Activated CD4-positive, CD25-positive, alpha-beta regulatory T cell (primary cell): ENCODE measurements at places on chromosomes 1 and 21.

DNA sequence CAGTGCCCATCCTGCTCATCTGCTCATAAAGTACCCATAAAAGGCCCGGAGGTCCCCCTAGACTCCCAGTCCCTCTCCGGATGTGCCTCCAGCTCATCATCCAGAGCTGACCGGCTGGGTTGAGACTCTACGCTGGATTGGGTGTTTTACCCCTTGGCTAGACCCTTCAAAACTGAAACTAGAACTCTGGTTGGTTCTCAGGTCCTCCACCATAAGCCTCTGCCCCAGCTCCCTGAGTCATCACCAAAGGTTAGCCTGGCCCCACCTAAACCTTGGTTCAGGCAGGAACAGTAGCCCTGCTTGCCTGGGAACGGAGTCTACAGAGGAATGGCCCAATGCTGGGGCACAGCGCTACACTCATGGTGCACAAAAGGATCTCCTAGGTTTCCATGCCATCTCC, 75.1 kb downstream of the TLR5 start:
- DNase-seq = no peak

- DNase-seq = no peak
These were observed 107.5 kb downstream of the NEK7 start for GRCh38 chr1:198264282-198264681.

- no peak for DNase-seq
These were observed 38.9 kb downstream of the FAM163A start for GRCh38 chr1:179781962-179782361.

GRCh38 chr1:21045351-21045750, 131.3 kb downstream of the EIF4G3 start:
- DNase-seq = no peak

GRCh38 chr21:34800797-34801518, 132.2 kb downstream of the CLIC6 start:
- DNase-seq = no peak

GRCh38 chr1:109537450-109538178, 2.1 kb upstream of the GPR61 start:
- no peak for DNase-seq

DNA sequence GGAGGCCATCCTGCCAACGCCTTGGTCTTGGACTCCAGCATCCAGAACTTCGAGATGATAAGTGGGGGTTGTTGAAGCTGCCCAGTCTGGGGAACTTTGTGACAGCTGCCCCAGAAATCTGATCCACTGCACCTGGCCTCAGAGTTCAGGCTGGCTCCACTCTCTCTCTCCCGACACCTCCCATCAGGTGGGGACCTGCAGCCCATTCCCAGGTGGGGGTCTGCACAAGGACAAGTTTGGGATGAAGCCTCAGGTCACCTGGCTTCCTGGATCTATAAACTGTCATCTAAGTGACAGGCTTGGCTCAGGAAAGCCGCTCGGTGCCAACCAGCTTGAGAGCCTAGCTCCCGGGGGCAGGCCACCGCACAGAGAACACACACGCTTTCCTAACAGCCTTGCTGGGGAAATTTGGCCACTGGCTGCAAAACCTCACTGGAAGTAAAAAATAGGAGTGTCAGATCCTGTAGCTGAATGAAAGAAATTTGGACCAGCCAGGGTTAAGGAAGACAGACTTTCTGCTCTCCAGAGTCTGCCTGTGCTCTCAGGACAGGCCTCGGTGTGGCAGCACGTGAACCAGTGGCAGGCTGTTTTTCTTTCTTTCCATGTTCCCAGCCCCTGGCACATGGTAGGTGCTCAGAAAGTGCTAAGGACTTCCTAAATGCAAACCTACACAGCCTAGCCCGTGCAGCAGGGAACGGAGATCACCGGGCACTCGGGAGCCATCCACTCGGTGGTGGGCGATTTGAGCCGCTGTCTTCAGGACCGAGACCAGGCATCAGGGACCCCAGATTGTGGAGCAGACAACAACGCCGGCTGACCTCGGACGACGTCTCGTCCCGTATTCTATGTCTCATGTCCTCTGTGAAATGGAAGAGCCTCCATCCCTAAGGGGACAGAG, 42.6 kb upstream of the LBR start:
- DNase-seq = no peak

DNA sequence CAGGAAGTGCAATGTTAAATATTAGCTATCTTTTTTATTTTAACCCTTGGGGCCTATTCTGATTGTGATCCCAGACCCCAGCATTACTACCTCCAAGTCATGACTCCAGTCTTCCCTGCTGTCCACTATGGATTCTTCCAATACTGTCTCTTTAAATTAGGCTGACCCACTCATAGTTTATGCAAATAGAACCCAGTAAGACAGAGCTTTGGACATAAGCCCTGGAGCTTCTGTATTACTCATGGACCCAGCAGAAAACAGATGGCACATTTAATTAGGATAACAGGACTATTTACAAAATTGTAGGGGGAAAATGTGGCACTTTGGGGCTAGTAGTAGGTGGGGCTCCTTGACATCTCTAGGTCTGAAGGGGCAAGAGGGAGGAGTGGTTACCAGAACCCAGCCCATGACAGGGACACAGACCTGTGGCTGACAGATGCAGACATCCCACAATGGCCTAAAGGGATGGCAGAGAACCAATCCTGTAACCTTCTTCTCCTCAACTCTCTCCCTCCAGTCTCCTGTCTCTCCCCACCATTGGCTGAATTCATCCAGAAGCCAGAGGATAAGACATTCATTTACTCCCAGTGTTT, 233.5 kb downstream of the OMA1 start:
- DNase-seq = no peak

- DNase-seq = no peak
These were observed 1084.2 kb upstream of the NCAM2 start for GRCh38 chr21:19914028-19914427.

DNA sequence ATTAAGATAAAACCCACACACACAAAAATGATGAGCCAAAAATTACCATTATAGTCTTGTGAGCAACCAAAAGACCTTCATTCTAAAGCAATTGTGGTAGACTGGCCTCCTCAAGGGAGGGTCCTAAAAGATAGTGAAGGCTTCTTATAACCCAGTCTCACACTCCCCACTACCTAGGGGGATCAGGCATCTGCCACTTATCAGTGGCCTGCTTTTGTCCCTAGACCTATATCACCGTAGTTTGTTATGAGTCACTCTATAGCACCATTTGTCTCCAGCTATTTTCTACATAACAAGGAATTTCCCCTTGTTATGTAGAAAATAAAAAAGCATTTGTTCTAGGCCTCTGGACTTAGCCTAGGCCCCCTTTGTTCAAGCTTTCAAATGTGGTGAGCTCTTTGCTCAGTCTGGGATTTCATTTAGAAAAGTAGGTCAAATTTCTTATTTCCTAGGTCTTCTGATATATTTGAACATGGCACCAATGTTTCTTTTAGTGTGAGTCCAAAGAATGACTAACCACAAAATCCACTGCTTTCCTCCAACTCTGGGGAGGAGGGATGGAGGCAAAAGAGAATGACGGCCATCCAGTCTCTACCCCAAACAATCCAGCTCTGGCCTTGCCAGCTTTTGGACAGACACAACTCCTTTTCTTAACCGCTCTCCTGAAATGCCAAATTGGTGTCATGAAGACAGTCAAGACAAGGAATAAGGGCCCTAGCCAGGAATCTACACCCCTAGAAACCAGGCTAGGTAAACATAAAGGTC, 8.9 kb downstream of the ADAR start:
- no peak for DNase-seq

- no peak for DNase-seq
These were observed 407.1 kb downstream of the LMO4 start for GRCh38 chr1:87735750-87736149.

DNA sequence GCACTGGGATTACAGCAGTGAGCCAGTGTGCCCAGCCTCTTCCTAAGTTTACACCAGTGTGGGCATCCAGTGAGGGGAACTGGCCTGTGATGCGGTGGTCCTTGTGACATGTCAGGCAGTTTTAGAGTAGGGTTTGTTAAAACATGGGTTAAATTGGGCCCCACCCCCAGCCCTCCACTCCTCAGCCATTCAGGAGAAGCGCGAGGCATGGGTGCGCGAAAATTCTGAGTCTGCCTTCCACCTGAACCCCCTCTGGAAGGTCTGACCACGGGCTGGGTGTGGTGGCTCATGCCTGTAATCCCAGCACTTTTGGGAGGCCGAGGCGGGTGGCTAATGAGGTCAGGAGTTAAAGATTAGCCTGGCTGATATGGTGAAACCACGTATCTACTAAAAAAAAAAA, 51.7 kb downstream of the SKI start:
- no peak for DNase-seq

DNA sequence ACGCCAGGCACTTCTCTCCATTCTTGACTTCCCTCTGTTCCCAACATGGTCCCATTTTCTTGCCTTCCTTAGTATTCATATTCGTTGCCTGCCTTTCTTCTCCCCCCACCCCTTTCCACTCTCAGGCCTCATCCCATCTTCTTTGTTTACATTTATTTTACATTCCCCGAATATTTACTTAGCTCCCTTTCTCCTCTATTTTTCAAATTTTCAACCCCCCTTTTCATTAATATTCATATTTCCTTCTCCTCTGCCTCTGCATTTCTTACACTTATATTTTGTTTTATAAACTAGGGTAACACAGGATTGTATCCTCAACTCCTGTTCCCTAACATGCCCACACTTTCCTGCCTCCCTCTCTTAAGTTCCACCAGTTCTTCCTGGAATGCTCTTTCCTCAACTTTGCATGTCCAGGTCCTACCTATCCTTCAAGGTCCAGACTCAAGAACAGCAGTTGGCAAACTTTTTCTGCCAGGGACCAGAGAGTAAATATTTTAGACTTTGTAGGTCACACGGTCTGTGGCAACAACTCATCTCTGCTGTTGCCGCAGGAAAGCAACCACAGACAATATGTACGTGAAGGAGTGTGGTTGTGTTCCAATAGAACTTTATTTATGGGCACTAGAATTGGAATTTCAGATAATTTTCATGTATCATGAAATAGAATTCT, 29.8 kb upstream of the A3GALT2 start:
- no peak for DNase-seq
